Stimulated activated CD4-positive, alpha-beta T cell treated with anti-CD3 and anti-CD28 coated beads, Interleukin-15, amount 100 ng/mL, for 1 hour (primary cell): ENCODE measurements at places on chromosomes 1 and 21.

- DNase-seq, result no peak
These were observed 84.7 kb downstream of the PDE9A start for GRCh38 chr21:42737951-42738590.

DNA sequence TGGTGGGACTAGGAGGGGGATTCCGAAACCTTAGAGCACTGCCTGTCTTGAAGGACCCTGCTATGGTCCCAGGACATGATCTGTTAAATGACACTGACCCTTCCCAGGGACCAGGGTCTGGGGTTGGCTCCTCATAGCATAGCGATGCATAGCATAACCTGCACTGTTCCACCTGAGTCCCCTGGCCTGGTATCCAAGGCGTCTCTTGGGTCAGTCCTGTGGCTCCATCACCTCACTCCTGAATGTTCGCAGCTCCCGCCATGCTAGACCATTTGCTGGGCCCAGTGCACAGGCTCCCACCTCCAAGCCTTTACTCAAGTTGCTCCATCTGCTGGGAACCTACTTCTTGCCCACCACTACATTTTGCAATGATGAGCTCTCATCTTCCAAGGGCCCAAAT is 39.0 kb upstream of the MAGOH start:
- DNase-seq, result no peak

DNA sequence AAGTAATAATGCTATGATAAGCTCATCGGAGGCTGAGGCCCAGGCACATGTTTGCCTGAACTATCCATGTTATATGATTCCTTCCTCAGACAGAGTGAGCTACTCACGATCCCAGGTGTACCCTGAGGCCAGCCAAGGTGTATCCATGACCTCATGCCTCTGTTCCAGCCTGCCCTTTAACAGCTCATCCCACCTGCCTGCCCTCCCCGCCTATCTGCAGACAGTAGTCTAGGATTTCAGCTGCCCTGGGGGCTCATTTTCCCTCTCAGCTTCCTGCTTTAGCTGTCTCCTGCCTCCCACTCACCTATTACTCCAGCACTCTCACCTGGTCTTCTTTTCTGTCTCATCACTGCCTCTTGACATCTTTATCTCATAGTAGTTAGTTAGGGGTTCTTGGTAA is 1.9 kb upstream of the IL24 start:
- no peak for DNase-seq

GRCh38 chr1:83583351-83584014 is 415.4 kb downstream of the TTLL7 start:
- DNase-seq, result no peak

- no peak for DNase-seq
These were observed 11.7 kb downstream of the PTGFRN start for GRCh38 chr1:116921301-116921885.

DNA sequence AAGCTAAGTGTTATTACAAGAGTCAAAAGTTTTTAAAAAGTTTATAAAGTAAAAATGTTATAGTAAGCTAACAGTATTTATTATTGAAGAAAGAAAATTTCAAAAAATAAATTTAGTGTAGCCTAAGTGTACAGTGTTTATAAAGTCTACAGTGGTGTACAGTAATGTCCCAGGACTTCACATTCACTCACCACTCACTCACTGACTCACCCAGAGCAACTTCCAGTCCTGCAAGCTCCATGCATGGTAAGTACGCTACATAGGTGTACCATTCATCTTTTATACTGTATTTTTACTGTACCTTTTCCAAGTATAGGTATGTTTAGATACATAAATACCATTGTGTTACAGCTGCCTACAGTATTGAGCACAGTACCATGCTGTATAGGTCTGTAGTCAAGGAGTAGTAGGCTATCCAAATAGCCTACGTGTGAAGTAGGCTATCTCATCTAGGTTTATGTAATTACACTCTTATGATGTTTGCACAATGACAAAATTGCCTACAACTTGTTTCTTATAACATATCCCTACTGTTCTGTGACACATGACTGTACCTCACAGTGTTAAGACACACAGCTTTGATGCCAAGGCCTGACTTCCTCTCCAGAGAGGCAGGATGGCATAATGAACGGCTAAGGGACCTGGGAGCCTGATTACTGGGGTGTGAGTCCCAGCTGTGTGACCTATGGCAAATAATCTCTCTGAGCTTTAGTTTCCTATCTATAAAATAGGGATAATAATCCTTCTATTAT is 12.7 kb downstream of the DHCR24 start:
- no peak for DNase-seq

GRCh38 chr1:116952738-116953275 is 43.1 kb downstream of the PTGFRN start:
- no peak for DNase-seq

DNA sequence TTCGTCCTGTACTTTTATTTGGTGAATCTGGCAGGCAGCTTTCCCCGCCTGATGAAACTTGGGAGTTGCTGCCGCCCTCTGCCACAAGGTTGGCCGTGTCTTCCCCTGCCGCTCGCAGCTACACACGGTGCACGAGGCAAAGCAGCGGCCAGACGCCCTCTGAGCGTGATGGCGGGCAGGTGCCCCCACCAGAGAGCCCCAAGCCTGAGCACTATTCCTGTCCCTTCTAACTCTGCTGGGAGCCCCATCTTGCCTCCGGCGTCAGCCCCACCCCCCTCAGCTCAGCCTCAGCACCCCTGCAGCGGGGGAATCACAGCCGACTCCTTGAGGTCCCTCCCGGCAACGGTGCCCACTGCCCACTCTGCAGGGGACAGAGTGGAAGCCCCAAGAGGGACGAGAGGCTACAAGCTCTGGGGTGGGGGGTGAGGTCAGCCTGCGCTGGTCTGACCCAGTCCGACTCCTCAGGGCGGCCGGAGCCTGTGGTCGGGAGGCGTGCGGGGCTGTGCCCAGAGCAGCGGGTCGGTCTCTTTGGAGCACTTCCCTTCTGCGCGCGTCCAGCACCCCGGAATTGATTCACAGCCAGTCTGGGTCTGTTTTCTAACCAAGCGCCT is 41.3 kb downstream of the RIPK4 start:
- no peak for DNase-seq
